ENCODE measurements at places on chromosomes 2 and 18.

- DNase-seq, result no peak
Observed at GRCh38 chr2:191748528-191749180, 70.7 kb downstream of the NABP1 start.

GRCh38 chr18:39441648-39442047, 1876.0 kb upstream of the CELF4 start:
- DNase-seq, result no peak

DNA sequence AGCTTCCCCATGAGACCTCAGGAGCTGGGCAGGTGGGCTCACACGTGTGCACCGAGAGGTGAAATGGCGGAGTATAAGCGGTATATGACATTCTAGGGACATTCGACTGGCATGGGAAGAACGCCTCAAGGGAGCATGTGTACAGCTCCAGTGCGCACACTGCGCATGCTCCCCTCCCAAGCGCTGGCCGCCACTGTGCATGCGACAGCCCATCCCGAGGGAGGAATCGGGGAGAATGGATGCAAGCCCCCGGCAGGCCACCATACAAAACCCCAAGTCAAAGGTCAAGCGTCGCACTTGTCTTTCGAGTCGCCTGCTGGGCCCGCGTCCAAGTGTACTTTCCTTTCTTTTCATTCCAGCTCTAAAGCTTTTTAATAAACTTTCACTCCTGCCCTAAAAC, 103.4 kb upstream of the ODC1 start:
- no peak for DNase-seq

DNA sequence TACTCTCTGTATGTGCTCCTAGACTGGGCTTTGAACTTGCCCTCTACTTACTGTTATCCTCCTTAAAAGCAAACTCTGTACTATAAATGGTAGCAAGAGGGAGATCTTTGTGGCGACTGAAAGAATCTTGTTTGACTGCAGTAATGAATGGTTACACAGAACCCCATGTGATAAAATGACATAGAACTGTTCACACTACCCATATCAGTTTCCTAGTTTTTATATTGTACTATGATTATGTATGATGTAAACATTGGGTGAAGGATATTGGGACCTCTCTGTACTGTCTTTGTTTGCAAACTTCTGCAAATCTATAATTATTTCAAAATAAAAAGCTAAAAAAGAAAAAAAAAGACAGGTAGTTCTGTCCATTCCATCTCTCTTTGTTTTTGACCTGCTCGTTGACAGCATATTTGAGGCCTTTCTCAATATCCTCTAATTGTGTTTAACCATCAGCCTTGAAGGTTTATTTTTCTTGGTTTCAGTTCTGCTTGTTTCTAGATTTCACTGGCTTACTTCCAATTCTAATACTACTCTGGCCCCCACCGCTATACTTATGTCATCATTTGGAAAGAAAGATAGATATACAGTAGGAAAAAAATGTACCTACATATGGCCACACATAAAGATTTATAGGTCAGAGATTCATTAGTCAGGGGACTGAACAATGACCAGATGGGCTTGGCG, 79.2 kb upstream of the MYO3B start:
- DNase-seq, result no peak

- no peak for DNase-seq
Observed at GRCh38 chr2:6052649-6053048, 360.5 kb downstream of the SOX11 start.

- no peak for DNase-seq
Observed at GRCh38 chr2:195579776-195580555, 77.1 kb upstream of the SLC39A10 start.

DNA sequence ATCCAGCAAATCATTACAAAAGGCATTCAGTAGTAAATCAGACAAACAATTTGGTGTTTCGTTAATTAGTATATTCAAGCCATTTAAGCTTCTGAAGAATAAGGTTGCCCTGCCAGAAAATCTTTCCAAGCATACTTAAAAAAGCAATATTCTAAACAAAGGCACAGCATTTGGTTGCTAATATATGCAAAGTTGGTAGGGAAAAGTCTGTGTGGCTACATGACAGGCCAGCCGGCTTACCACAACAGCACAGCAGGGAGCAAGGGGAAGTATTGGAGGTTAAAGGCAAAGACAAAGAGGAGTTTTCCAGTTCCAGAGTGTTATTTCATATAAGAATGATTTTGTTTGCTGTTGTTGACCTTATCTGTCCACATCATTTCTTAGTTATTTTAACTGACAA, 282.3 kb downstream of the MBD5 start:
- DNase-seq, result no peak

DNA sequence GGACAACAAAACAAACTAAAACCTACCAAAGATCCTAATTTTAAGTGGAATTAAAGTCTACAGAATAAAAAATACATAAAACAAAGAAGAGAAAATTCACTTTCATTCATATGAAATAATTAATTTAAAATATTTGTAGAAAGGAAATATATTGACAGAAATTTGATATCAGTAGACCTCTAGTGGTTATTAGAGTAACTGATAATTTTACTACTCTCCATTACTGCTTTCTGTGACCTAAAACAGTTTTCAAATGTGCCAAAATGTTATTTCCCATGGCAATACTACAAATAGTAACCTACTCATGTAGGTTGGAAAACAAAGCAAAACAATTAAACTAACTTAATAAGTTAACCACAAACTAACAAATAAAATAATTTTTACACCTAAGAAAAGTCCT, 147.1 kb downstream of the NOL4 start:
- DNase-seq, result no peak

DNA sequence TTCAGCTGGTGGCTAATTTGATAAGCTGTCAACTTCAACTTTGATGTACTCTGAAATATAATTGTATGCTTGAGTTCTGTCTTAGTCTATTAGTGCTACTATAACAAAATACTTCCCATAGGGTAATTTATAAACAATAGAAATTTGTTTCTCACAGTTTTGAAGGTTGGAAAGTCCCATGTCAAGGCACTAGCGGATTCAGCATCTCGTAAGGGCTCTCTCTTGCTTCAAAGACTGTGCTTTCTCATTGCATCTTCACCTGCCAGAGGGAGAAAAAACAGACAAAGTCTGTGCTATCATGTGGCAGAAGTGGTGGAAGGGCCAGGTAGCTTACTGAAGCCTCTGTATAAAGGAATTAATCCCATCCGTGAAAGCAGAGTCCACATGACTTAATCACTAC, 409.2 kb downstream of the CDH7 start:
- no peak for DNase-seq

GRCh38 chr18:48153613-48154481, 223.4 kb upstream of the SMAD2 start:
- DNase-seq, result no peak

DNA sequence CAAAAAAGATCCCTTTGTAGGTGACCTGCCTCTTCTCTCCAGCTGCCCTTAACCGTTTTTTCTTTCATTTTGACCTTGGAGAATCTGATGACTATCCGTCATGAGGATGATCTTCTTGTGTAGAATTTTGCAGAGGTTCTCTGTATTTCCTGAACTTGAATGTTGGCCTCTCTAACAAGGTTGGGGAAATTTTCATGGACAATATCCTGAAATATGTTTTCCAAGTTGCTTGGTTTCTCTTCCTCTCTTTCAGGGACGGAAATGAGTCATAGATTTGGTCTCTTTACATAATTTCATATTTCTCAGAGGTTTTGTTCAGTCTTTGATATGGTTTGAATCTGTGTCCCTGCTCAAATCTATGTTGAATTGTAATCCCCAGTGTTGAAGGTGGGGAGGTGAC, 34.0 kb downstream of the ZC3H8 start:
- DNase-seq, result no peak

- no peak for DNase-seq
Observed at GRCh38 chr2:149575752-149576151, 11.8 kb downstream of the MMADHC start.

DNA sequence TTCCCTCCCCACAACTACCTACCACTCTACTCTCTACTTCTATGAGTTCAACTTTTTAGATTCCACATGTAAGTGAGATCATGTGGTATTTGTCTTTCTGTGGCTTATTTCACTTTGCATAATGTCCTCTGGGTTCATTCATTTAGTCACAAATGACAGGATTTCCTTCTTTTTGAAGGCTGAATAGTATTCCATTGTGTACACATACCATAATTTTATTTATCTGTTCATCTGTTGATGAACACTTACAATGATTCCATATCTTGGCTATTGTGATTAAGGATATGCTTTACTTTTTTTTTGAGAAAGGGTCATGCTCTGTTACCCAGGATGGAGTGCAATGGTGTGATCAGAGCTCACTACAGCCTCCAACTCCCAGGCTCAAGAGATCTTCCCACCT, 73.6 kb downstream of the ICA1L start:
- no peak for DNase-seq

DNA sequence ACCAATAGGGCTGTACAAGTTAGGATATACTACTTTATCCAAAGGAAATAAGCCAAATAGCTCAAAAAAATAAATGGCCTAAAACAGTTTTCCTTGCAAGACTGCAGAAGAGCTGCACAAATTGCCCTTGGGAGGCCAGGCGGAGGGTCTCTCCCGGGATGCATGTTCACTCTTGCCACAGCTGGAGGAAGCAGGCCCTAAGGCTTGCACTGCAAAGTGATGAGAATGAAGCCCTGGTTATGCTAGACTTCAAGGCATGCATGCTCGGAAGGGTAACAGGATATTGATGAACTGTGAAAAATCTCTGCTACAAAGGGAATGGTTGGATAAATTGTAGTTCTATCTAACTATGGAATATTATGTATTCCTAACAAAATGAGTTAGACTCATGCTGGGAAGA, 27.5 kb upstream of the LDLRAD4 start:
- DNase-seq, result no peak

DNA sequence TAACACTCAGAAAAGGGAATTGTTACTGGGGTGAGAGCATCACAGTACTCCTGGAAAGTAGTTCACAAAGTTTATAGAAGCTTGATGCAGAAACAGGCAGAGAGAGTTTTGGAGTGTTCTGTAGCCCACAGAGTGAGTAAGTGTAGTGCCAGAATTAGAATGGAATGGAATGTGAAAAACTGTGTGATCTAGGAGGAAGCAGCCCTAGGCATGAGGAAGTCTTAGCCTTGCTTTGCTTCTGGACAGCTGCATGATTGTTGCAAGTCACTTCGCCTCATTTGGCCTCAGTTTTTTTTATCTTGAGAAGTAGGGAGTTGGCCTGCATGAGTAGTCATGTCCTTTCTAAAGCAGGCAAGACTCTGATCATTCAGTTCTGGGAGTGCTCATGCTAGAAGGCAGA, 10.9 kb downstream of the SERPINB12 start:
- DNase-seq, result no peak

GRCh38 chr2:41716497-41716896, 331.3 kb upstream of the PKDCC start:
- no peak for DNase-seq

DNA sequence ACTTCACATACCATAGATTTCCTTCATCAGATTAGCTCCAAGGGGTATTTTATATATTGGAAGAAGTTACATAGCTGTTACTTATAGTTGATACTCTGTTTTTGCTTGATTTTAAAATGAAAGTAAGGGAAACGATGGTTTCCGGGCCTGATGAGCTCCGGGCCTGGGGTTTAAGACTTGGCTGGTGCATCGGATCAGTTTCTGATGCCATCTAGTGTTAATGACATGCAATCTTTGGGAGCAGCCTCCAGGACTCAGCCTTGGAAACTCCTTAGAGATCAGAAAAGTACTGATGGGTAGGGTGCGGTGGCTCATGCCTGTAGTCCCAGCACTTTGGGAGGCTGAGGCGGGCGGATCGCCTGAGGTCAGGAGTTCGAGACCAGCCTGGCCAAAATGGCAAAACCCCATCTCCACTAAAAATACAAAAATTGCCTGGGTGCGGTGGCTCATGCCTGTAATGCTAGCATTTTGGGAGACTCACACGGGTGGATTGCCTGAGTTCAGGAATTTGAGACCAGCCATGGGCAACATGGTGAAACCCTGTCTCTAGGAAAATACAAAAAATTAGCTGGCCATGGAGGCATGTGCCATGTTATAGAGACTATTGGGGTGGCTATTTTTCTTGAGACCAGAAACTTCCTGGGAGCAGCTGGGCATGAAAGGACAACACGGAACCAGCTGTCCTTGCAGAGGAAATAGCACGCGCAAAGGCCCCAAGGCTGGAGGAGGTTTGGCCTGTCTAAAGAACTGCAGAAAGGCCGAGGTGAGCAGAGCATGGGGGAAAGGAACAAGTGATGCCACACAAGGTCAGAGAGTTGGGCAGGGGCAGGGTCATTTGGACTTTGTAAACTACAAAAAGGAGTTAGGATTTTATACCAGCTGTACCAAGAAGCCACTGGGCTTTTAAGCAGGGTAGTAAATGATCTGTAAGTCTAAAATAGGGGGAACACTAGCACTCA, 46.9 kb upstream of the CNOT11 start:
- peak; percentile 32 for DNase-seq

DNA sequence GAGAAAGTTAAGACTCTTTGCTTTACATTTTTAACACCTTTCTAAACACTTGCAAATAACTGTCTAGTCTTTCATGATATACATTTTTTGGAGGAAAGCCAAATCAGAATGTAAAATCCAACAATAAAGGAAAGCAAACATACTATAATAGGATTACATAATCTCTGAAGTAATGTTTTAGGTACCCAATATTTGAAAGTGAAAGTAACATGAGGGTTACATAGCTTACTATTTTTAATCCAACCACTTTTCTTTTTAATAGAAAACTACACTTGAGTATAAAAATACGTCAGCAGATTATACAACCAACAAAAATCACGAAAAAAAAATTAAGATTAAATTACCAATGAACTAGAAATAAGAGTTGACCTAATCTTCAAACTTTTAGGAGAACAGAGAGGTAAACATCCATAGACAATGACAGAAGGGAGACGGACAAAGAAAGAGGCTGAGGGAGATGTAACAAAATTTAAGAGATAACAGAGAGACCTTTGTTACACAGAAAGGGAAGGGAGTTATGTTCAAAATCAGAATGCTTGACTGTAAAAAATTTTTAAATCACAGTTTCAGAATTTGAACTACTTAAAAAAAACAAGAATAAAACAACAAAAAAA, 150.0 kb downstream of the IKZF2 start:
- no peak for DNase-seq

DNA sequence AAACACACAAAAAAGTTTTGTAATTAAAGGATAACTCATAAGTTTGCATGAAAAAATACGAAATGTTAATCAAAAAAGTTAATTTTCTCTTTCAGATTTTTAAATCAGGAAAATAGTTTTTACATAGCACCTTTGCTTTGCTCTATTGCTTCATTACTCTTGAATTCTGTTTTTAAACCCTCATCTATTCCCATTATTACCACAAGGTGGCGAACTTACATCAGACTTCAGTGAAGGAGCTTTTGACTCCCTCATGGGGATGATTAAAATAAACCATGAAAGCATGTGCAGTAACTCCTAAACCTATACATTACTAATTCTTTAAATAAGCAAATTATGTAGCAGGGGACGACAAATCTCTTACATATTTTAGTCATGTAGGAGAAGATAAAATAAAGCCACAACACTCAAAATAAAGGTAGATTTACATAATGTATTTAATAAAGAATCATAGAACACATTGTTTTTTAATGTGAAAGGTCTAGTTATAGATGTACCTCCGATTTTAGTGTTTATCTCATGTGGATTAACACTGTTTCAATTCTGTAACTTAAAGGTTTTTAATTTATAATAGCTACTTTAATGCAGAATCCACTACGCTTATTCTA, 105.2 kb downstream of the NETO1 start:
- no peak for DNase-seq
